ENCODE measurements at places on chromosomes 16 and 17. TPM values are rescaled to one million over a fixed set of nuclear protein-coding genes. Genes with fewer than 3 reads are reported as not detected.

Gene IRX5
- 1.7 TPM for polyA plus RNA-seq

Gene DPEP2
- polyA plus RNA-seq = 1.1 TPM

Gene CNTNAP4
- 1.5 TPM for polyA plus RNA-seq

Gene ACSM5
- 3.3 TPM for polyA plus RNA-seq

Gene USP43
- 5.5 TPM for polyA plus RNA-seq

Gene MAPT
- not detected for polyA plus RNA-seq

Gene TIMP2
- polyA plus RNA-seq = 23.3 TPM

Gene CDRT15
- polyA plus RNA-seq = not detected

Gene AOC2
- 1.3 TPM for polyA plus RNA-seq

Gene SLC9A5
- polyA plus RNA-seq = 2.7 TPM
